Fibroblast of skin of left biceps (primary cell): ENCODE measurements at places on chromosomes 3 and 15.

DNA sequence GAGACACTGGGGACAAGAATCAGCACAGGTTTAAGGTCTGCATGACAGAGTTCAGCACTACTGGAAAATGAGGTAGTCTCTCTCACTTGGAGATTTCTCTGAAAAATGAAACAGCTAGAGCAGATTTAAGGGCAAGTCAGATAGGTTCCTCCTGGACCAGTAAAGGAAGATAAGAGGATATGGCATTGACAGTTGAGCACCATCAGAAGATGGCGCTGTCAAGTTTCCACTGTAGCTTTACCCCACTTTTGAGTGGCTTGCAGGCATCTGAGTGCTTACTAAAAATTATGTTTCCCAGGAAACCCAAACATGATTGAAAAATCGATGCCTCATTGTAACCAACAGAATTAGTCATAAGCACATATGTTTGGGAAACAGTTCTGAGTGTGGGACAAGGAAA lies 407.2 kb upstream of the UBE2E2 start:
- no peak for DNase-seq

GRCh38 chr15:97652041-97652440 lies 308.5 kb upstream of the ARRDC4 start:
- DNase-seq, result no peak

GRCh38 chr15:62517541-62517940 lies 352.5 kb upstream of the C2CD4B start:
- DNase-seq, result no peak

DNA sequence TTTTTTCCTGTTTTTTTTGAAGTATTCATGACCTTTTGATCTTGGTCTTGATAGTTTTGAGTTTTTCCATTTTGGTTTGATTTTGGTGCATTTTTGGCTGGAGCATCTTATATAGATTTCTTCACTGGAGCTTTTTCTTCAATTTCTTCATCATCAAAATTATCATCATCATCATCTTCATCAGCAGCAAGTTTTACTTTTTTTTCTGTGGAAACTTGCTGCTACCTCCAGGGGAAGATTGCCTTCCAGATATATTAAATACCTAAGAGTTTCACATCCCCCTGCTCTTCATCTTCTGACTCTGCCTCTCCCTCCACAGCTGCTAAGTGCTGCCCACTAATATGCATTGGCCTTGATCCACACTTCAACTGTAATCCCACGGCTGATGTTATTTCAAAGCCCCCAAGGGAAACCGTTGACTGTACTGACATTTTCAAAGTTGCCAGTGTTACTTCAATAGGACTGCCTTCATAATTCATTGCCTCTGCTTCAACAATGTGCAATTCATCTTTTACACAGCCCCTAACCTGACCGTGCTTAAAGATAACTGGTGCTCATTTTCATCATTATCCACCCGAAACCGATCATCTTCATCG lies 151.7 kb downstream of the NR1D2 start:
- no peak for DNase-seq

DNA sequence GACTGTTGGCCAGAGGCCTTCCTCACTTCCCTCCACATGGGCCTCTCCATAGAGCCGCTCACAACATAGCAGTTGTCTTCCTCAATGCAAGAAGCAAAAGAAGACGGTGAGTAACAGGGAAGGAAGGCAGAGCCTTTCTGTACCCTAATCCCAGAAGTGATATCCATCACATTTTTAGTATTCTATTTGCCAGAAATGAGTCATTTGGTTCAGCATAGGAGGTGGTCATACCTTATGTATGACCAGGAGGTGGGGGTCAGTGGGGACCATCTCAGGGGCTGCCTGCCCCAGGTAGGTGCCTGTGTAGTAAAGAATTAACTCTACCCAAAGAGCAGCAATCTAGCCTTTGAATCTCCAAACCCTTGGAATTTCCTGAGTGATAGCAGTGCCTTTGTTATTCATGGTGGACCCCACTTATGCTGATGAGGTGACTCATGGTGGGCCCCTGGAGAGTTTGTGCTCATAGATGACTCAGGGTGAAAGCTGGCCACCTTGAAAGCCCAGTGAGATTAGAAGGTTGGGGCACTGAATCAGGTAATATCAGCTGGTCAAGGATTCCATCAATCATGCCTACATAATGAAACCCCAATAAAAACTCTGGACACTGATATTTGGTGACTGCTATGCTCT lies 323.9 kb upstream of the IGF1R start:
- DNase-seq, result no peak

DNA sequence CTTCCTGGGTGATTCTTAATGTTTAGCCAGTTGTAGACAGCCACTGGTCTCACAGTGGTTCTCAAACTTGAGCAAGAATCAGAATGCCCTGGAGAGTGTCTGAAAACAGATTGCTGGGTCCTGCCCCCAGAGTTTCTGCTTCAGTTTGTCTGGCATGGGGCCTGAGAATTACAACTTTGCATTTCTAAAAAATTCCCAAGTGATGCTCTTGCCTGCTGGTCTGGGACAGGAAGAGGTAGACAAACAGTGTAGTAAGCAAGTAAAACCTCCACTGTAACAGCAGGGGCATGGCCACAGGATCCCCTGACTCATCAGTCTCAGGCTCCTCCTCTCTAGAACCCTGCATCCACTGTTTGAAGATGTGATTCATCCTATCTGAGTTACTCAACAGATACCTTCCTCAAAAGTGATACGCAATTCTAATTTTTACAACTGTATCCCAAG lies 36.5 kb downstream of the DZIP1L start:
- DNase-seq, result peak; percentile 89

- DNase-seq, result no peak
Observed at GRCh38 chr3:165440380-165440779, 244.2 kb upstream of the SLITRK3 start.

DNA sequence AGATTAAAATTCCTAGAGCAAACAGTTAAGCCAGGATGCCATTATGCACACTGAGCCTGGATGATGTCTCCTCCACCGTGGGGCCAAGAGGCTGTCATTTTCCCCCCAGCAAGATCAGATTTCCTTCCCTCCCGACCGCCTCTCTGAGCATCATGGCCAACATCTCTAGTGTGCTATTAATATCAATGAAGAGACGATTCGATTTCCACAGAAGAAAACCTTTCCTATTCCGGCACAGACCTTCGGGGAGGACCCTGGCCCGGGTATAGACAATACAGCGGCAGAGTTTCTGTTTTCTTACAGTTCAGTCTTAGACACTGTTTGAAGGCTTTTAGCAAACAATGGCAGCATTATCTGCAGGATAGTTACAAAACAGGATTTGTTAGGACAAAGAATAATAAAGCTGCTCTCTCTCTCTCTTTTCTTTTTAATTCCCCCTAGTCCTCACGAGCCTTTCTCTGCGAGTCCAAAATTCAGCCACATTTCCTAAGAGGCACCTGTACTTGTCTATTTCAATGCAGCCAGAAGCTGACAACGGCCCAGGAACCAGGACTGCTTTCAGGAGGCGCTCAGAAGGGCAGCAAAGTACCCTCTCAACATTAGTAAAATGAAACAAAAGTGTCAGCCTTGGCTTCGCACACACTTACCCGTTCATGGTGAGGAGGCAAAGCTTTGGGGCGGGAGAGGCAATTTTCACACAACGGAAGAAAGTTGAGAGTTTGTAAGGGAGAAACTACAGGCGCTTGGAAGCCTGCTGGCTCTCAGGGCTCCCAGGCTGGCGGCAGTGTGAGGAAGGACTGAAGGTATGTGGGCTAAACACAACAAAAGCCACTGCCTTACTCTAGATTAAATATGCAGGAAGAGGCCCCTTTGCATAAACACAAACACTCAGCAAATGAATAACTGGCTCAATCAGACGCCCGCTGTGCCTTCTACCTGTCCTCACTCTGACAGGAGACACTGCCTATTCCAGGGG lies 278.0 kb downstream of the FOXP1 start:
- DNase-seq, result no peak

- no peak for DNase-seq
Observed at GRCh38 chr3:23301819-23302218, 98.7 kb downstream of the UBE2E2 start.

DNA sequence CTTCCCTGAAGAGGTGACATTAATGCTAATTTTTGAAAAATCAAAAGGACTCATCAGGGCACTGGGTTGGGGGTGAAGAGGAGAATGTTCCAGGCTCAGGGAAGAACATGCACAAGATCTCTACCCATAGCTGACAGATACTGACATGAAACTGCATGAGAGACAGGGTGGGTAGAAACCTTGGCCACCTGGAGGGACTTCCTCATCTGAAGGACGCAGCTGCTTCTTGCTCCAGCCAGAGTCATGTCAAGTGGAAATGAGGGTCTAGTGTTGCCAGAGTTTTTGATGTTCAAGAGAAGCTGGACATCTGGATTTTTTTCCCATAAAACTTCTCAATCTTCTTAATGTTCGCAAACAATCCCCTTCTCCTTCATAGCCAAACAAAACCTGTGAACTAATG lies 29.7 kb downstream of the AMOTL2 start:
- DNase-seq, result no peak

DNA sequence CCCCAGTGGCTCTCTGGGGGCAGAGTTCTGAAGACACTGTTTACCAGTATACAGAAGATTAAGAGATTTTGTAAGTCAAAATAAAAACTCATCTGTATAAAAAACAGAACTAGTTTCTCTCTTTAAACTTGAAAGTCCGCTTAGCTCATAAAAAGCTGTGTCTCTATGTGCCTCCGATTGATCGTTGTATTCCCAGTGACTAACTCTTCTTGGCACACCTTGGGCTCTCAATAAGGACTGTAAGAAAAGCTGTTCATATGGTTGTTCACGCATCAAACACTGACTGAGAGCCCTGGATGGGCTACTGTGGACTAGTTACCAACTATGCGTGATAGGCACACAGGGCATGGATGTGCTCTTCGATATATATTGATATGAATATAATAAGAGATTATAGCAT lies 107.9 kb downstream of the P3H2 start:
- DNase-seq, result no peak

DNA sequence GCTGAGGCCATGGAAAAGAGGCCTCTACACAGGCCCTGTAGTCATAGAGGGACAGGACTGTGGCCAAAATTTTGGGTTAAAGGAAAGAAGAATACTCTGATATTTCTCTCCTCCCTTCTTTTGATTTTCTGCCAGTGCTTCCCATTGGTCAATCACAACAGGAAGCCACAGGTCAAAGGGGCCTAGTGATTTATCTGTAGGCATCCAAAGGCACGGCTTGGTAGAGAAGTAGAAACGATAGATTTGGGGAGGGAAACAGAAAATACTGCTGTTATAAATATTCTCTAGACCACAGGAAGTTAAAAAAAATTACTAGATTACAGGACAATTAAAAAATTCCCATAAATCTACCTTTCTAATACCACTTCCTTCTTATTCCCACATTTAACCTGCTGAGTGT lies 1.7 kb upstream of the CCDC50 start:
- no peak for DNase-seq

DNA sequence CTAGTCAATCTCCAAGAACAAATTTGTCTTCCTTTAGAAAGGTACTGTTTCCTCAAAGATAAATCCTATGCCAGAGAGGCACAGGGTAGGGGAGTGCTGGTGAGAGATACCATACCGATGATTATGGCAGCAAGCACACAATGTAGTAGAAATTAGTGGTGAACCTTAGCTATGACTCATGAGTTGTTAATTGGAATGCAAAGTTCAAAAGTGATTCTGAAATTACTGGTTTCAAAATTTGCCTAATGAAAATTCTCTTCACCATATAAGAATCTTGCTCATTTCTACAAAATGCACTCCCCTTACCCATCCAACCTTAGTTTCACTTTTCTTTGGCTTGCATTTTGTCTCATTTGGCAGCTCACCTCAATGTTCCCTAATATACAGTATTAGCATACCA lies 139.5 kb upstream of the SLC2A2 start:
- DNase-seq, result no peak

- no peak for DNase-seq
Observed at GRCh38 chr15:26358708-26359107, 414.2 kb downstream of the GABRB3 start.

GRCh38 chr3:151306168-151306810 lies 10.3 kb downstream of the GPR87 start:
- no peak for DNase-seq

- DNase-seq, result no peak
Observed at GRCh38 chr3:26558257-26558656, 64.3 kb upstream of the LRRC3B start.

- DNase-seq, result peak; percentile 12
Observed at GRCh38 chr3:100737334-100737733, 28.0 kb downstream of the TFG start.

DNA sequence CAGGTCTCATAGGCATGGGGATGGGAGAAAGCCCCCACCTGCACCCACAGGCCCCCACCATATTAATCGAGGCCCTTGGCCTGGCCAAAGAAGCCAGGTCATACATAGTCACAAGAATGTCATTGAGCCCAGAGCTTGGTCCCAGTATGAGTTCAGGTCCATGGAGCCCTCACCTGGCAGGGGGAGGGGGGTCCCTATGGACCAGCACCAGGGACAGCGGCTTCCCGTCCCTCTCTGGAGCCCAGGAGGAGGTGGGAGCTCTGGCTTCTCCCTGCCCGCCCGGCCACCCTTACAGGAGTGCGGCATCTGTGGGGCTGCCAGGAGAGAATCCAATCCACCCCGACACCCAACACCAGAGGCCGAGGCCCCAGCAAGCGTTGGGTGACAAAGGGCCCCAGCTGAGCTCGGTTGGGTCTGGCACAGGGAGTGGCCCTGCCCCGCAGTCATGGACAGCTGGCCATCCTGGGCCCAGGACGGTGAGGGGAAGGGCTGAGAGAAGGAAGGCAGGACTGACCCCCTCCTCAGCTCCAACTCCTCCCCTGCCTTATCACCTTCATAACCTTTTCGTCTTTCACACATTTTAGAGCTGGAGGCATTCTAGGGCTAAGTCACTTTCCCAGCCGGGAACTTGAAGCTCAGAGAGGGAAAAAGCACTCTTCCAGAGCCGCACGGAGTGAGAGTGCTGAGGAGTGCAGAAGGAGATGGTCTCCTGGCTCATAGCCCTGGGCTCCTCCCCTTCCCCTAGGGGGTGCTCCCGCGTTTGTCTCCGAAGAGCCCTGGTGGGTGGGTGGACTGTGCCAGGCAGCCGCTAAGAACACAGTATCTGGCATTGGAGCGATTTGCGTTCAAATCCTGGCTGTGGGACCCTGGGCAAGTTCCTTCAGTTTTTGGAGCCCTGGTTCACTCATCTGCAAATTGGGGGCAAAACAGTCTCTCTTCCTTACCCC lies 54.6 kb downstream of the ATP2B2 start:
- DNase-seq, result no peak

DNA sequence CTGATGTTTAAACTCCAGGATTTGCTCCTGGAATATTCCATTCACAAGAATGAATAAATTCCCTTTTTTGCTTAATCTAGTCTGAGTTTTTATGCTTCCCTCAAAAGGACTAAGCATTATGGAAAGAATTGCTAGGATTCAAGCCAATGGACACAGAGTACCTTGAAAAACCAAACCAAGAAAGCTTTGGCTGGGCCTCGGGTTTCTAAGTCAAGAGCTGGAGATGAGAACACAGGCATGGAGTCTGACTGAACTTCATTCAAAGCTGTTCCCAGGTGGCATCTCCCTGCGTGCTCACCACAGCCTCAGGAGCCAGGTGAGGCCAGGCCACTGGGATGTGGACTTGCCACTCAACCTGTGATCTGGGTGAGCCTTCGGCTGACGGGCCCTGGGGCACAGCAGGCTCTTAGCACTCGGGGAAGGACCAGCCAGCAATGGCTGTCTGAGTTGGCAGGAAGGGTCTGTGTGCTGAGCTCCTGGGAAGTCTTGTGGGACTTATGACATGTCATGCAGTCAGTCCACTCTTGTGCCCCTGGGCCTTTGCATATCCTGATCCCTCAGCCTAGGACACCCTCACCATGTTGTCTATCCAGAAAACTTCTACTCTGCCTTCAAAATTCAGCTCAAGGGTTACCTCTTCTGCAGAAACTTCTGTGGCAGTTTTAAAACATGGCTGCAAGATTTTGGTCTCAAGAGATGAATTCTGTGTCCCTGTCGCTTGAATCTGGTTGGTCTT lies 21.8 kb downstream of the CRABP1 start:
- no peak for DNase-seq

- DNase-seq, result no peak
Observed at GRCh38 chr3:106333911-106334618, 465.3 kb upstream of the CBLB start.
